Activated naive CD4-positive, alpha-beta T cell treated with anti-CD3 and anti-CD28 coated beads for 36 hours (primary cell): ENCODE measurements at places on chromosomes 1 and 21.
A peak's percentile ranks its signal among the peaks of the same experiment; 100 is the strongest.

DNA sequence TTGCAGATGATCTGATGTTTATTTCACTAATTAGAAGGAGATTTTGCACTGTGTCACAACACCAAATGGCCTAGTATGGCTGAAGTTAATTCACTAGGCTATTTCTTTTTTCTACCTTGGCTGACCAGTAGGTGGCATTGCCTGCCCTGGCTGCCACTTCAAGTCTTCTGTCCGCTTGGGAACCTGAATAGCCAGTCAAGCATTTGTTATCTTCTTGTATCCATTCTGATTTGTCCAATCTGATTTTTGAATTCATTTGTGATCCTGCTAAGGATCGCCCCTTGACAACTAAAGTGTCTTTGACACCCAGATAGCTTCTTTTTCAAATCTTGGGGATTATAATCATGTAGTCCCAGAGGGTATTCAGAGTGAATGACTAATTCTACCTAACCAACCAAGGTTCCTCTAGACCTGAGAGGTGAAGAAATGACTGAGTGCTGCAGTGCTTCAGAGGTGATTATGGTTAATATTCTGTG is 99.4 kb downstream of the GIPC2 start:
- DNase-seq: peak; percentile 60

DNA sequence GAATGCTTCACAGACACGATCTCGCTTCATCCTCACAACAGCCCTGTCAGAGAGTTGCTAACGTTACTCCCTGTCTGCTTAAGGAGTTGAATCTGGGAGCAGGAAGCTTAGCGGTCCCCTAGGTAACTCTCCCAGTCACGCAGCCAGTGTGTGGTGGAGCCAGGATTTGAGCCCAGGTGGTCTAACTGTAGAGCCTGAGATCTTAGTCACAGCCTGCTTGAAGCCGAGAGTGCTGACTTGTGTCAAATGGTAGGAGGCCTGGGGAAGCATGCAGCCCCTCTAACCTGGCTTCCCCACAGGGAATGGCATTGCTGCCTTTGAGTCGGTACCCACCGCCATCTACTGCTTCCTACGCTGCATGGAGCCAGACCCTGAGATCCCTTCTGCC is 4.1 kb downstream of the ADPRS start:
- DNase-seq: no peak

GRCh38 chr1:223216074-223216473 is 73.0 kb upstream of the TLR5 start:
- no peak for DNase-seq

DNA sequence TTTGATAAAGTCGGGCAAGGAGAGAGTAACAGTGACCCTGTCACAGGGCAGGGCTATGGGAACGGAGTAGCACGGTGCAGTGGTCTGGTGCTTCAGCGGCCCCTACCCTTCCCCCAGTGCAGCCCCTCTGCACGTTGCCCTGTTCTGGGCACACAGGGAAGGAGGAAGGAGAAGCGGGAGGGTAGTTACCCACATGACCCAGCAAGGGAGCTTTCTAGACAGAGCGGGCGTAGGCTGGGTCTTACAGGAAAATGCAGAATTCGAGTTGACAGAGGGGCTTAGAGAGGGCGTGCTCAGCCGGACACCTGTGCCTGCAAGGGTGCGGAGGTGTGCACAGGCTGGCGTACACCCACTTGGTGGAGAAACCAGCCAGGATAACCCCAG is 341.2 kb downstream of the NPHP4 start:
- DNase-seq: no peak

- no peak for DNase-seq
Observed at GRCh38 chr1:85494904-85495266, 29.9 kb upstream of the DDAH1 start.

DNA sequence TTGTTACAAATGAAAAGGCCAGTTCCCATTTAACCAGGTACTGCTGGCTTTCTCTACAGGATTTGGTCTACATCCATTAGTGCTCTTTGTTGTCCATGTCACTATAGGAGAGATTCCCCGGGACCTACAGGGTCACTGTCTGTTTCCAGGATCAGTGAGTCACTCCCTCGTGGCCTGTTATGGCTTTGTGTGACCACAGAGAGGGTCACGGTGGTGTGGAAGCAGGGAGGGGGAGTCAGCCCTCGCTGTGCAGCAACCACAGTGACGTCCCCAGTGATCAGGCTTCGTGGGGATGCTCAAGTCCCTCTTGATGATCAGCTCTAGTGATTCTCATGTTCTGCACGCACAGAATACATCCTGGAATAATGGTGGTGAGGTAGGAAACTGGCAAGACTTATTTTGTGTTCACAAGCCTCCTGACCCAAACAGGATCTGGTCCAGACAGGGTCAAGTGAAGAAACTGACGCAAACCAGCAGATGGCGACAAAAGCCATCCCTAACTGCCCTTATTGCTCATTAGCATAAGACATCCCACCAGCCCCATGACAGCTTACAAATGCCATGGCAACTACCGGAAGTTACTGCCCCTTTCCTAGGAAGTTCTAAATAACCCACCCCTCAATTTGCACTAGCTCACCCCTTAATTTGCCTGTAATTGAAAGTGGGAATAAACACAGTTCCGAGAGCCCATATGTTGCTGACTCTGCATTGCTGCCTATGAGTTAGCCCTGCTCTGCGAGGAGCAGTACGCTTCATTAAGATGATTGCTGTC is 98.5 kb downstream of the DISC1 start:
- peak; percentile 43 for DNase-seq

DNA sequence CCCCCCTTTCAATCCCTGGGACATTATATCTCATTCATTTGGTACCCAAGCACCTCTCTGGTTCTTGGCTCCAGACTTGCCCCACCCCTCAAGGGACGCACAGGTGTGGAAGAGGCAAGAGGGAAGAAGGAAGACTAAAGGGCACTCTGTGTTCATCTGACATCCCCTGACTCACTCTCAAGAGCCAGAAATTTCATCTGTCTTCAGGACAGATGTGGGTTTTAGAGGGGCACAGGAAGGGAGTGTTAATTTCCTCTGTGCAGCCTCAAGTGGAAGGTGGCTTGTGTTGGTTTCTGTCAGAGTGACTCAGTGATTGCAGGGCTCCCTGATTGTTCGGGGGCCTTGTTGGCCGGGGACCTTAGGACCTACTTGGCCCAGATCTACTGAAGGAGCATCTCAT is 2.4 kb downstream of the C2CD4D start:
- peak; percentile 56 for DNase-seq

- DNase-seq: no peak
Observed at GRCh38 chr1:161216945-161217712, 2.0 kb downstream of the FCER1G start.

GRCh38 chr1:152348447-152348846 is 11.4 kb downstream of the FLG2 start:
- DNase-seq: peak; percentile 11

DNA sequence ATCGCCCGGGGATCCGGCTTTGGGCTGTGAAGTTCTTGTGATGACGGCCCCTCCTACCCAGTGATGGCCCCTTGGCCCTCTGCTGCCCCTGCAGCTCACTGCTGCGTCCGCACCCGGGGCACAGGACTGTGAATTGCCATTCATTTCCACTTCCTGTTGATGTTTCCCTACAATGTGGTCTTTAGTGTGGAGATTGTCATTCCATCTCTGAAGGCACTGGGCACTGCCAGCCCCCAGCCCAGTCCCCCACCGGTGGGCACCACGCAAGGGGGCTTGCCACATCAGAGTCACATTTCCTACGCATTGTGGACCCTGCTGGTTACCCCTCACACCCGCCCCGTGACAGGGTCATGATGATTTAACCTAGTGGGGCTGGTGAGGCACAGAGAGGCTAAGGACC is 2.5 kb upstream of the MX2 start:
- no peak for DNase-seq

GRCh38 chr1:203676455-203676854 is 49.8 kb downstream of the ATP2B4 start:
- no peak for DNase-seq
